ENCODE measurements at places on chromosomes 5 and 9.

- no peak for DNase-seq
These were observed 84.3 kb downstream of the CRB2 start for GRCh38 chr9:123440256-123440655.

- DNase-seq: no peak
These were observed 16.5 kb downstream of the GRXCR2 start for GRCh38 chr5:145856285-145856818.

DNA sequence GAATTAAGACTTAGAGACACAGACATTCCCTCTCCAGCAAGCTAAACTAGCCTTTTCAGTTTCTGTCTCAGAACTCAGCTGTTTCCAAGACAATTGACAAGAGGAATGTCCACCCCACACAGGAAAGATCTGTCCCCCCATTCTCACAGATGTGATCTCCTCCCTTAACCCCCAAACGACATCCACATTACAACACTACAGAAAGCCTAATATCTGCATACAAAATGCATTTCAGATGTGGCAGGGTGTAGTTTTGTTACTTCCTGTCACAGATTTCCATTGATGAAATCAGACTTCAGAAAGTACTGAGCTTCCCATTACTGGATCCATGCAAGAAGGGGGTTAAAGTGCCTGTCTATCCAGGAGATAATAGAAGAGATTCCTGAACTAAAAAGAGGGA is 2.9 kb upstream of the ARSI start:
- no peak for DNase-seq

GRCh38 chr5:32909207-32909606 is 198.1 kb downstream of the NPR3 start:
- no peak for DNase-seq

DNA sequence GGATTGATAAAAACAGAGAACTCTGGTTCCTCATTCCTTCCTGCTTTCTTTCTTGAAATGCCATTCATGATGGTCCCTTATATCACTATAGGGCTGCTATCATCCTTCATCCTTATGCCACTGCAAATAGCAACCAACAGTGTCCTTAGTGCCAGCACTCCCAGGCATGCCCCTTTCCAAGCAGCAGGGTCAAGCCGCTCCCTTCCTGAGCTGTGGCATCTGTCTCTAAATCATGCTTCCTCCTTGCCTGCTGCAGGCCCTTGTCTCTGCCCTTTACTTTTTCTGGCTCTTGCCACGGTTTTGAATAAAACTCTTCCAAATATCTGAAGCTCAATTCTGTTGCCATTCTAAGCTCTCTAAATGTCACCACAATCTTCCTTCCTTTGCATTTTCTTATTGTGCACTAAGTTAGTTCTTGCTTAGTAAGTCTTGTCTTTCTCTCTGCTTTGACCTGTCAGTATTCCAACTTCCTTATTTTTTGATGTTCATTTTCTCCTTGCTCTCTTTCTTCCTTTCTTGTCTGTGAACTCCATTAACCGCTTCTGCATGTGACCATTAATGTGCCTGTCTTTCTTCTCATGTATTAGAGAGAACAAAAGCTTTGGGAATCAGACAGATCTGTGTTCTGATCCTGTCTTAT is 19.9 kb downstream of the TLR4 start:
- DNase-seq: no peak

GRCh38 chr5:122816756-122817155 is 28.7 kb upstream of the SNX24 start:
- DNase-seq: no peak

DNA sequence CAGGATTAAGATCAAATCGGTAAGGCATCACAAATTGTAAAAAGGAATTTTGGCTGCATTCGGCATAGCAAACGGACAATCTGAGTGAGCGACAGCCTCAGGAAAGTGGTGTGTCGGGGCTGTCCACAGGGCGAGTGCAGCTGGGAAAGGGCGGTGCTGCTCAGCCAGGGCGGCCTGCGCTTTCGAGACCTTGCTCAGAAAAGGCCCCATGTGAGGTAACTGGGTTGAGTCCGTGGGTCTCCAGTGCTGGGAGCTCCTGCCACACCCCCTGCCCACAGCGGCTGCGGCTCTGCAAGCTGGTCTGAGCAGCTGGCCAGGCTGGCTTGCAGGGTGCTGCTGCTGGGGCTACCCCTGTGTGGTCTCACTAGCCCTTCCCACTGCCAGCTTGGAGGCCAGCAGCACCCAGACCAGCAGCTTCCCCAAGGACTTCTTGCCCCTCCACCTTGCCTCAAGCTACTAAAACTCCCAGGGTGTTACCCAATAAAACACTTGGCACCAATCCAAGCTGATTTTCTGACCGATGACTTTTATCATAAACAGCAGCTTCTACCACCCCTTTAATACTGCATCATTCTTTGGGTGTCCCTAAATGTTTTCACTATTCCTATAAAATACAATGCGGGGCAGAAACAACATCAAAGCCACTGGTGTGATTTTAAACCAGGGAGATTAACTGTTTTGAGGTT is 6.2 kb downstream of the SURF2 start:
- DNase-seq: no peak

GRCh38 chr5:67476531-67476930 is 279.9 kb upstream of the CD180 start:
- no peak for DNase-seq

DNA sequence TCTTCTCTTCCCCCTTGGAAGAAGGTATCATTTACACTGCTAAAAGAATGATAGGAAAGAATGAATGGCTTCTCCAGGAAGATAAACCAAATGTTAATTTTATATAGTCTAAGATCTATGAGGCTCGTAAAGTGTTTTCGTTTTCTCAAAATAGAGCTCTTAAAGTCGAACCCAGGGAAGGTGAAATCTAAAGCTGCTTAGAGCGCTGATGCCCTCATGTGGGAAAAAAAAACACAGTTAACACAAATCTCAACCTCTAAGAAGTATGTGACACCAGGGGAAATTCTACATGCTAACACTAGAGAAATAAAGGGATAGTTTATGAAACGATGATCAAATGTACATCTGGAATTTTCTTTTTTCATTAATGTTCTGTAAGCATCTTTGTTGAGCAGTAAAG is 257.9 kb downstream of the RASEF start:
- no peak for DNase-seq

DNA sequence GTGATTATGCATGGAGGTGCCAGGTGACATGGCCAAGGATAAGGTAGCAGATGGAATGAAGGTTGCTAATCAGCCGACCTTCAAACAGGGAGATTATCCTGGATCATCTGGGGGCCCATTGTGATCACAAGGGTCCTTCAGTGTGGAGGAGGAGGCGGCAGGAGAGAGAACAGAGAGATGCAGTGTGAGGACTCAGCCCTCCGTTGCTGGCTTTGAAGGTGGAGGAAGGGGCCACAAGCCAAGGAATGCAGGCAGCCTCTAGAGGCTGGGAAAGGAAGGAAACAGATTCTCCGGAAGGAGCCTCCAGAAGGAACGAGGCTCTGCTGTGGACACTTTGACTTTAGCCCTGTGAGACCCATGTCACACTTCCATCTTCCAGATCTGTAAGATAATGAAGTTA is 27.4 kb upstream of the EEIG1 start:
- no peak for DNase-seq

DNA sequence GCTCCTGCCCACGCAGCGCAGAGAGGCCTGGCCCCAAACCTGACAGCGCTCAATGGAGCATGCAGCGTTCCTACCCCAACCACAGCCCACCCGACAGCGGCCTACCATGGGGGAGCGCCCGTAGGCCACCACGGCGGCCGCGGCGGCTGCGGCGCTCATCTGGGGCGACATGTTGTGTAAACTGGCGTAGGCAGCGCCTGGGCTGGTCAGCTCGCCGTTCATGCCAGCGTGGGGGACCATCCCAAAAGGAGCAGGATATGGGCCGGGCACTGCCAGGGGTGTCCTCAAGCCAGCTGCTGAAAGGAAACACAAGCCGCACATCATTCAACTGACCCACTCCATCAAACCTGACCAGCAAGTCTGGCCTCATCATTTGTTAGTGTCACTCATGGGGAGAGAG is 77.7 kb downstream of the TLE1 start:
- DNase-seq: no peak

GRCh38 chr9:82604947-82605656 is 457.8 kb downstream of the RASEF start:
- DNase-seq: no peak

DNA sequence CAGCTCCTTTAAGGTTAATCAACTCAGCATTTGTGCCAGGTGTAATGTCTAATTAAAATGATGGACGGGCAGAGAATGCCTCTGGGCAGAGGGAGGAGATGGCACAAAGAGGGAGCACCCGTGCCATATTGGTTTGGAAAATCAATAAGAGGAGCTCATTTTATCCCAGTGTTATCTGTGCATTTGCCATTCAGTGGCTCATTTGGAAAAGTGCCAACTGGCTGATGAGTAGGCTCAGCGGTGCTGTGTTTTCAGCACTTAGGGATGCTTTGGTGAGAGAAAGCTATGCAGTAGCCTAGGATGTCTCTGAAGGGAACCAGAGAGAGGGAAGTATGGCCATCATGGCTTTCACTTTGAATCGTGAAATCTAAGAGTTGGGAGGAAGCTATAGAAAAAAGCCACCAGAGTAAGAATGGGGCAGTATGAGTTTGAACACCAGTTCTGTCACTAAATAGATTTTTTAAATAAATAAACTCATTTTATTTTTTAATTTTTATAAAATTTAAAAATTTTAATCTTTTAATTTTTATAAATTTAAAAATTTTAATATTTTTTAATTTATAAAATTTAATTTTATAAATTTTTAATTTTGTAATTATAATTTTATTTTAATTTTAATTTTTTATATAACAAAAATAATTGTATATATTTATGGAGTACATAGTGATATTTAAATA is 472.8 kb downstream of the BRINP1 start:
- no peak for DNase-seq

DNA sequence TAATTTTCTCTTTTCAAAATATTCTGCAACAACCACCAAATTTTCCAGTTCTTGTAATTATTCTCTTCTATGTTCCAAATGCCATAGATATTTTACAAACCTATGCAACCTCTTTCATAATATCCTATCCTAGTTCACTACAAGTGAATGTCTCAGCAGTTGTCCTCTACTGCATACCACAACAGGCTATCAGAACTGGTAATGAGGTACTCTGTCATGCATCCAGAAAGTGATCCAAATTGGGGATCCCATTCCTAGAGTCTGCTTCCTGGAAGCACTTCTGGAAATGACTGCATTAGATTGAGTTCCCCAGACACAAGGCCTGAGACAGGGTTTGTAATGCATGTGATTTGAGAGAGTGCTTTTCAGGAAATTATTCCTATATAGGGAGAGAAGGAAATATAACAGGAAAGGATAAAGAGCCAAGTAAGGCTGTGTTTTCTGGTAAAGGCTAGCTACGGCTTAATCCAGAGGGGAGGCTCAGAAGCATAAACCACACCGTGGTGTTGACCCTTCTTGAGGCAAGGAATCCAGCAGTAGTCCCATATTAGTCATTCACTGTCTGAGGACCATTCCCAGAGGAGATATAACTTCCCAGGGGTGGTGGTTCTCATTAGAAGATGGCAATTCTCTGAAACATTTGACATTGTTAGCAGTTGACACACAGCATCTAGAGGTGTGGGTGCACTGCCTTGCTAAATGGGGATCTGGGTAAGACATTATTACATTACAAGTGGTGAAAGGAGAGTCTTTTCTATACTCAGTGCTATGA is 80.3 kb upstream of the FST start:
- DNase-seq: no peak

GRCh38 chr5:131150408-131150807 is 14.6 kb downstream of the HINT1 start:
- no peak for DNase-seq

- no peak for DNase-seq
These were observed 187.1 kb downstream of the TRIM32 start for GRCh38 chr9:116873937-116874914.

DNA sequence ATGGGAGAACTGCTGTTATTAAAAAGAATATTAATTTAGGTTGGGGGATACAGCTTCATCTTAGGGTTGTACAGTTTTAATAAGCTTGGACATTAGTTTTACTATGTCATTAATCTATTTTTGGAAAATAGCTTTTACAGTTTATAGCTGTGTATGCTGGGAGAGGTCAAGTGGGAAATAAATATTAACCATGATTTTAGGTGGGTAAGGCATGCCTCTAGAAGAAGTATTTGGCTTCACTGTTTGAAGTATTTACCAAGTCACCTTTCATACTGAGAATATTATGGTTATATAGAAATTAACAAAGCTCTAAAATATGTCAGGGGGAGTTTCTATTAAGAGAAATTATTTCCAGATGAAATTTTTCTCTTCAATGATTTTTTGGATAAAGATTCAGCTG is 5.2 kb downstream of the C5orf22 start:
- DNase-seq: no peak

- DNase-seq: no peak
These were observed 46.9 kb upstream of the UBAC1 start for GRCh38 chr9:136007934-136008692.

- no peak for DNase-seq
These were observed 274.1 kb upstream of the TMEM161B start for GRCh38 chr5:88542786-88543185.

DNA sequence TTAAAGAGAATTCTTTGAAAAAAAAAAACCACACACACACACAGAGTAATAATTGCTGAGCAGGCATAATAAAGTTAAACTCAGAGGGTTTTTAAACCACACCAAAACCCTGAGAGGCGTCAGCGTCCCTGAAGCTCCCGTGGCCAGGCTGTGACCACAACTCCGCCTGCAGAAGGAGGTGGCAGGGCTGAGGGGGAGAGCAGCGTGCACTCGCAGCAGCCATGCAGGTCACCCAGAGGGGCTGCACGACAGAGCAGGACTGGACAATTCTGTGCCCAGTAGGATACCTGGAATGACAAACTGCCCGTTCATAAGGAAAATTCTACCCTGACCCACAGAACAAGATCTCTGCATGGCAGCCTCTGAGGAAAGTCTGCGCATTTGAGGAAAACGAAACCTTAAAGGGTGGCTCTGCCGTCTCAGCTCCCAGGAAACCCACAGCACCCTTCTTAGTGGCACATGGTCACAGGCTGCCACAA is 44.0 kb downstream of the ROR2 start:
- DNase-seq: peak; percentile 9

GRCh38 chr9:112033237-112034215 is 136.9 kb downstream of the UGCG start:
- DNase-seq: no peak

- DNase-seq: peak; percentile 44
These were observed 47.8 kb upstream of the PSD2 start for GRCh38 chr5:139747583-139748504.

GRCh38 chr5:72009280-72009679 is 98.0 kb upstream of the MAP1B start:
- DNase-seq: no peak

DNA sequence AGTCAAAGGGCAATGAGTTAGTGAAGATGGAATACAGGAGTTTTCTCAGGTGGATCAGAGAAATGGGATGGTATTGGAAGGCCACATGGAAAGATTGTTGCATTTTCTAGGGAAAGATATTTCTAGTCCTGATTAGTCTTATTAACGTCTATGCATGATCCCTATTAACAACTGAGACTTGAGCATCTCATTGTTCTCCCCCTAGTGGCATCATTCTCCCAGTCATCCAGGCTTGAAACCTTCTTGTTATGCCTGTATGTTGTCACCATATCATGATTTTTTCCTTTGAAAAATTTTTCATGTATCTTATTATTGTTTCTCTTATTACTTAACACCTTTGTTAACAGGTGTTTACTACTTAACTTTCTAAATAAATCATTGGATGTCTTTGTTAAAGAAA is 34.4 kb downstream of the KIF2A start:
- no peak for DNase-seq

- no peak for DNase-seq
These were observed 4.7 kb upstream of the LCN2 start for GRCh38 chr9:128144239-128145181.

Data from stimulated activated CD4-positive, alpha-beta T cell treated with anti-CD3 and anti-CD28 coated beads, Interleukin-2, amount 100 ng/mL, for 4 hours (primary cell).